Colonic mucosa (tissue), 4 donors: ENCODE measurements at places on chromosomes 5 and 9. TPM values are rescaled to one million over a fixed set of nuclear protein-coding genes. Genes with fewer than 3 reads are reported as not detected.

CCDC127 gene
- 3.5 TPM for total RNA-seq

DNA sequence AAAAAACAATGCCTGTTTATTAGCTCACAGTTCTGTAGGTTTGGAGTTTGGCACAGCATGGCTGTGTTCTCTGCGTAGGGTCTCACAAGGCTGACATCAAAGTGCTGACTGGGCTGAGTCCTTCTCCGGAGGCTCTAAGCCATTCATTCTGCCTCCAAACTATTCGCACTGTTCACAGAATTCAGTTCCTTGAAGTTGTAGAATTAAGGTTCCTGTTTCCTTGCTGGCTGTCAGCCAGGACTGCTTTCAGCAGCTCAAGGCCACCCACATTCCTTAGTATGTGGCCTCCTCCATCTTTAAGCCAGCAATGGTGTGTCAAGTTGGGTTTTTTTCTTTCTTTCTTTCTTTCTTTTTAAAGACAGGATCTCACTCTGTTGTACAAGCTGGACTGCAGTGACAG lies 161.9 kb downstream of the CDH6 start:
- no peak overlapping the region for H3K27ac ChIP-seq
- no peaks in the 10 kb centered on the region for H3K4me1 ChIP-seq
- peak; percentile 36 for DNase-seq

BTNL8 gene
- total RNA-seq: 51.6 TPM

SPATA31D1 gene
- total RNA-seq: not detected

- peak; percentile 52 for DNase-seq
- no peaks in the 10 kb centered on the region for H3K36me3 ChIP-seq
- peak overlapping the region; percentile 88 for H3K27ac ChIP-seq
- no peaks in the 10 kb centered on the region for H3K27me3 ChIP-seq
- H3K4me3 ChIP-seq: peak overlapping the region; percentile 81
These were observed 14.9 kb downstream of the TRIM7 start for GRCh38 chr5:181189962-181190710.

FAM170A gene
- not detected for total RNA-seq

OTULIN gene
- 28.8 TPM for total RNA-seq

IRX1 gene
- not detected for total RNA-seq

BRD3 gene
- 50.9 TPM for total RNA-seq

GRCh38 chr5:122192497-122193496 lies 63.5 kb downstream of the ZNF474 start:
- peak; percentile 58 for DNase-seq
- peaks cover 3% of the 10 kb centered on the region for H3K4me1 ChIP-seq
- H3K27me3 ChIP-seq: no peaks in the 10 kb centered on the region

ZNF300 gene
- 2.7 TPM for total RNA-seq

DNA sequence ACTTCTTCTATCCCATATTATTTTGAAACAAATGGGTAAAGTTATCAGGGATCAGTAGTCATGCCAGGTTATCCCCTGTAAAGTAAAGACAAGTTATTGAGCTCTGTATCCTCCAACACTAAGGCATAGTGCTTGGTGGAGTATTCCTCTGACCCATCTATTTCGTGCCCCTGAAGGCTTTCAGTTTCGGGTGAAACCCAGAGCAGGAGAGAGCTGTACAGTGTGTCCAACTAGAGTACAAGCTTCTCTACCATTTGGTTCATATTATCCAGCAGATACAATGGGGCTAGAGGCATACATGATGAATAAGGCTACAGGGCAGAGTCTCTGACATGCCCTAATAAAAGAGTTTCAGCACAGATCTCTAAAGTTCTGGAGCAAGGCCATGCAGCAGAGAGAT lies 3.2 kb upstream of the SLC22A4 start:
- no peaks in the 10 kb centered on the region for H3K27me3 ChIP-seq
- H3K4me3 ChIP-seq: no peak overlapping the region
- H3K4me1 ChIP-seq: peaks cover 7% of the 10 kb centered on the region
- no peak overlapping the region for H3K27ac ChIP-seq
- H3K36me3 ChIP-seq: no peaks in the 10 kb centered on the region
- DNase-seq: no peak

DNA sequence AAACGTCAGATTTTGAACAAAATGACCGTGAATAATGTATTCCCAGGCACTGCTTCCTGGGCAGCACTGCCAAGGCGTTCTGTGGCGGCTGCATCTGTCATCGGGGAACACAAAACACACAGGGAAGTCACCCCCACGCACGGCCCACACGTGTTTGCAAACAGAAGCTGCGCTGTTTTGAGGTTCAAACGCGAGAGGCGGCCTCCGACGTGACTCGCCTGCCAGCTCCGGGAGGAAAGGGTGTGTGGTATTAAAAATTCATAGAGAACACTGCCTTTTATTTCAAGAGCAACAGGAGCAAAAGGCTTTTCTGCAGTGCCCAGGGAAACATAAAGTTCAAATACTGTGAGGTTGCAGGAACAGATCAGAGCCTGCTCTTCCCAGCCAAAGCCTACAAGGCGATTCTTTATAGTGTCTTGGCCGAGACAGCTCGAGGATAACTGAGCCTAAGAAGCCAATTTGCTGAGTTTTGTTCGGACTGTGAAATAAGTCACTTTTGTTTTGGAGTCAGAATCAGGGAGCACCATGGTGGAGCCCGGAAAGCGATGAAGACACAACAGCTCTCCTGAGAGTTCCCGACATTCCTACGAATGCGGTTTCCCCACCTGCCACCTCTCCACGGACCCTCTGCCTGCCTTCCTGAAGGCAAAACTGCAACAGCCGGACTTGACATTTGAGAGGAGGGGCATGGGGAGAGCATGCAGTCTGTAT lies 115.3 kb upstream of the IRX2 start:
- DNase-seq: no peak
- H3K36me3 ChIP-seq: no peaks in the 10 kb centered on the region
- H3K27ac ChIP-seq: no peak overlapping the region
- H3K4me3 ChIP-seq: no peak overlapping the region
- H3K27me3 ChIP-seq: no peaks in the 10 kb centered on the region
- H3K4me1 ChIP-seq: no peaks in the 10 kb centered on the region

TICAM2 gene
- total RNA-seq: 1.2 TPM

PCDHA8 gene
- not detected for total RNA-seq

GRCh38 chr5:33272288-33272687 lies 168.5 kb upstream of the TARS1 start:
- H3K36me3 ChIP-seq: no peaks in the 10 kb centered on the region
- no peaks in the 10 kb centered on the region for H3K27me3 ChIP-seq
- H3K4me1 ChIP-seq: no peaks in the 10 kb centered on the region
- no peak overlapping the region for H3K4me3 ChIP-seq

DNA sequence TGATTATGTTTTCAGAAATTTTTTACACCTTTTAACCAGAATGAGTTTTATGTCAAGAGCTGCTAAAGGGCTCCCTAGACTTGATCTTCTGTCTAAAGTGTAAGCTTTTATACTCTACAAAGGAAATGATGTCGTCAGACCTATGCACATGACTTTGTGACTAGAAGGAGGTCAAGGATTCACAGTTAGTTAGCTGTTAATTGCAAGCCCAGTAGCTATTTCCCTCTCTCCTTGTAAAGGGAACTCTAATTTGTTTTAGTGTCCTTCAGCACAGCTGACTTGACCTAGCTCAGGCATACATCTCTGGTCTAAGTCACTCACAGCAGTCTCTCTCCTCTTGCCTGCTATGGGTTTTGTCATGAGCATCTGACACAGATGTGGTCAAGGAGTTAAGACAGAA lies 173.5 kb upstream of the NREP start:
- H3K4me3 ChIP-seq: no peak overlapping the region
- no peaks in the 10 kb centered on the region for H3K36me3 ChIP-seq
- H3K27ac ChIP-seq: no peak overlapping the region
- no peaks in the 10 kb centered on the region for H3K27me3 ChIP-seq
- no peak for DNase-seq

DNA sequence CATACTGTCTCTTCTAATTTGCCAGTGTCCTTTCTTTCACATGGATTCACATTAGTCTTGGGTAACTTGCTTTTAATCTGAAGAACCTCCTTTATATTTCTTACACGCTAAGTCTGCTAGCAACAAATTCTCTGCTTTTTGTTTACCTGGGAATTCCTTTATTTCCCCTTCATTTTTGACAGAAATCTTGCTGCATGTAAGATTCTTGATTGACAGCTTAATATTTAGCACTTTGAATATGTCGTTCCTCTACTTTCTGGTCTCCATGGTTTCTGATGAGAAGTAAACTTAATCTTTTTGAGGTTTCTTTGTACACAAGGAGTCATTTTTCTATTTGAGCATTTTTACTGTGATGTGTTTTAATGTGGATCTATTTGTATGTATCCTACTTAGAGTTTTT lies 6.2 kb upstream of the PTPDC1 start:
- DNase-seq: no peak
- H3K27me3 ChIP-seq: no peaks in the 10 kb centered on the region
- no peaks in the 10 kb centered on the region for H3K36me3 ChIP-seq
- H3K4me3 ChIP-seq: no peak overlapping the region
- no peak overlapping the region for H3K27ac ChIP-seq

EDIL3 gene
- total RNA-seq: 27.5 TPM

CATSPER3 gene
- total RNA-seq: 0.82 TPM

DNA sequence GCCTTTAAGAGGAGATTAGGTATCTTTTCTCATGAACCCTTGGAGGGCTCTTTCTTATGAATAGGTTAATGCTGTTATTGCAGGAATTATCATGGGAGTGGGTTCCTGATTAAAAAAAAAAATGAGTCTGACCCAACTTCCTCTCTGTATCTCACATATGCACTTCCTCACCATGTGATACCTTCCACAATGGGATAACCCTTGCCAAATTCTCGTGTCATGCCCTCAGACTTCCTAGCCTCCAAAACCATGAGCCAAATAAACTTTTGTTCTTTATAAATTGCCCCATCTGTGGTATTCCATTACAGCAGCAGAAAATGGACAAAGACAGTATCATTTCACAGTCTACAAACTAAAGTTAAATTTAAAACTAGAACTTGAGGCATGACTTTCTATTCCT lies 1.0 kb downstream of the OR1B1 start:
- H3K27me3 ChIP-seq: no peaks in the 10 kb centered on the region
- no peak for DNase-seq
- H3K36me3 ChIP-seq: no peaks in the 10 kb centered on the region
- H3K27ac ChIP-seq: no peak overlapping the region
- no peaks in the 10 kb centered on the region for H3K4me1 ChIP-seq

DNA sequence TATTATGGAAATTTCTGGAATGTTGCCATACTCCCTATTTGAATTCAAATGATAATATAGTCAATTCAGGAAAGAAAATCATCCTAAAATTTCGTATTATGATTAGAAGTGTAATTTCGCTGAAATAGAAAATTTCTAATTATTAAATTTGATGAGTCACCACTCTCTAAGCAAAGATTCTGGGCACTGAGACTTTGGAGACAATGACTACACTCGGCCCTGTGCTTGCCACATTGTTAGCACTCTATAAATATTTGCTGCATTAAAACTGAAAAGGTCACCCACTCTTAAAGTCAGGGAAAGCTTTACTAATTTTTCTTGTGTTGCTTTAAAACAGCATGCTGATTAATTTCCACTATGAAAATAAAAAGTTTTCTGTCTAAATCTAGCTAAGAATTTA lies 240.3 kb downstream of the TLE4 start:
- no peak for DNase-seq
- H3K4me1 ChIP-seq: no peaks in the 10 kb centered on the region
- H3K27me3 ChIP-seq: no peaks in the 10 kb centered on the region

- no peaks in the 10 kb centered on the region for H3K4me1 ChIP-seq
- no peaks in the 10 kb centered on the region for H3K36me3 ChIP-seq
- DNase-seq: no peak
- no peak overlapping the region for H3K27ac ChIP-seq
- no peaks in the 10 kb centered on the region for H3K27me3 ChIP-seq
These were observed 89.5 kb upstream of the TTC23L start for GRCh38 chr5:34749431-34749873.

DNA sequence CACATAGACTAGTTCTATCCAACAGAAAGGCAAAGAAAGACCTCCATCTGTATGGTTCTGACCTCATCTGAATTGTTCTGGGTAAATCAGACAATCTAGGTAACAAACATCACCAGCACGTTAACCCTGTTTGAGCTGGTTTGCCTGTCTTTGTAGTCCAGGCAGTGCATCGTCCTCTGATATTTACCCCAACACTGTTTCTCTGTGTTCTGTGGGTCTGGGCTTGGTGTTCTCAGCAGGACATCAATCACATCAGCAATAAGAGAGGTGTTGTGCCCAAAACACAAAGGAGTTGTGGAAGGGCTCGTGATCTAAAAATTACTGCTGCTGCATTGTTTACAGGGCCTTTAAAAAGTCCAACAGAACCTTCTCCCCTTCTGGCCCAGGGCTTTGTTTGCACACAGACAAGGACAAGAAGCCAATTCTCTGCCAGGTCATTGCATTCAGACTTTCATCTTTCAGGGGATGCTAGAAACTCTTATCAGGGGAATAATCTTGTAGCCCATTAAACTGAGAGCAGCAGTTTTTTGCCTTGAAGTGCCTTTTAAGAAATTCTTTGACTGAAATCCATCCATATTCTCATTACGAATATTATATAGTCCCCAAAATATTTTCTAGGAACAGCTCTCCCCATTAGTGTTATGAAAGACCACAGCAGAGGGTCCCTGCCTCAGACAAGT lies 30.5 kb upstream of the MAP1B start:
- no peaks in the 10 kb centered on the region for H3K27me3 ChIP-seq
- H3K36me3 ChIP-seq: no peaks in the 10 kb centered on the region
- no peaks in the 10 kb centered on the region for H3K4me1 ChIP-seq

FREM1 gene
- 1.1 TPM for total RNA-seq

SEMA4D gene
- 19.0 TPM for total RNA-seq

C5orf22 gene
- 24.0 TPM for total RNA-seq

PCDHGA10 gene
- 4.7 TPM for total RNA-seq

- no peaks in the 10 kb centered on the region for H3K27me3 ChIP-seq
- no peaks in the 10 kb centered on the region for H3K4me1 ChIP-seq
- no peaks in the 10 kb centered on the region for H3K36me3 ChIP-seq
These were observed 9.4 kb upstream of the PLEKHG4B start for GRCh38 chr5:82570-82969.

GRCh38 chr9:35570709-35571504 lies 34.2 kb upstream of the TESK1 start:
- H3K27me3 ChIP-seq: no peaks in the 10 kb centered on the region
- H3K27ac ChIP-seq: no peak overlapping the region
- no peak for DNase-seq
- H3K4me1 ChIP-seq: no peaks in the 10 kb centered on the region
- no peaks in the 10 kb centered on the region for H3K36me3 ChIP-seq

GRCh38 chr9:122356627-122357026 lies 14.2 kb upstream of the PTGS1 start:
- no peaks in the 10 kb centered on the region for H3K4me1 ChIP-seq
- H3K27me3 ChIP-seq: no peaks in the 10 kb centered on the region
- H3K36me3 ChIP-seq: no peaks in the 10 kb centered on the region

DNA sequence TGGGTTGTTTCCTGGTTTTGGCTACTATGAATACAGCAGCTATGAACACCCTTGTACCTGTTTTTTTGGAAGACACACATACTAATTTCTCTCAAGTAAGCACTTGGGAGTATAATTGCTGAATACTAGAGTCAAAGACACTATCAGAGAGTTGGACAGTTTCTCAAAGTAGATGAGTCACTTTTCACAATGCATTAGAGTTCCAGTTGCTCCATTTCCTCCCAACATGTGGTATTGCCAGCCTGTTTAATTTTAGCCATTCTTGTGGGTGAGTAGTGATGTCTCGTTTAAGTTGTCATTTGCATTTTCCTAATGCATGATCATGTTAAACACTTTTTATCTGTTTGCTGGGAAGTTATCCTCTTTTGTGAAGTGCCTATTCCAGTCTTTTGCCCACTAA lies 81.6 kb upstream of the GDNF start:
- H3K4me1 ChIP-seq: no peaks in the 10 kb centered on the region
- DNase-seq: no peak
- no peaks in the 10 kb centered on the region for H3K36me3 ChIP-seq
